ENCODE measurements at places on chromosomes 11 and 22.

DNA sequence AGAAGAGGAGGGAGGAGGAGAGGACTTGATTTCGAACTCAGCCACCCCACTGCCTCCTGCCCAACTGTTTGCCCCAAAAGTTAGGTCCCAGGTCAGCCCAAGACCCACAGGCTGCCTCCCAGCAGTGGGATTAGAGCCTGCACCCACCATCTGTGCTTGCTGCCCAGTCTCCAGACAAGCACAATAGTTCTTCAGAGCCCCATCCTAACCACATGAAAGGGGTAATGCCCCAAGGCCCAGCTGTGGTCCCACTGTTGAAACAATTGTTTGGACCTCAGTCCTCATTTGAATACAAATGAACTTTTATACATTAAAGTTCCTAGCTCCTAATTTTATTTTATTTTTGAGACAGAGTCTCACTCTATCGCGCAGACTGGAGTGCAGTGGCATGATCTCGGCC is 5.4 kb upstream of the VPS51 start:
- no peak for DNase-seq

DNA sequence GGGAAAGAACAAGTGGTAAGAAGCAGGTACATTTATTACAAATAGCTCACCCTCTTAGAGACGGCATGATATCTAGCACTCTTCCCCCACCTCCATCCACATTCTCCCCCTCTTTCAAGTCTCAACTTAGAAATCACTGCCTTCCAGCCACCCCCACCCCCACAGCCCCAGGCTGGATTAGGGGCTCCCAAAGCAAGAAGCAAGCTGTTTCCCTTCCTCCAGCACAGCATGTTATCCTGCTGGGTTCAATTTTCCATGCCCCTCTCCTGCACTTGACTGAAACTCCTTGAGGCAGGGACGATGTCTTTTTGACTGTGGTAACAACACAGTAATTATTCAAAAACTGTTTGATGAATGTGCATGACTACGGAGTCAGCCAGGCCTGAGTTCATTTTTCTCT is 350.7 kb downstream of the LARGE1 start:
- no peak for DNase-seq

- no peak for DNase-seq
These were observed 711.2 kb downstream of the KCNA4 start for GRCh38 chr11:29305456-29306232.

DNA sequence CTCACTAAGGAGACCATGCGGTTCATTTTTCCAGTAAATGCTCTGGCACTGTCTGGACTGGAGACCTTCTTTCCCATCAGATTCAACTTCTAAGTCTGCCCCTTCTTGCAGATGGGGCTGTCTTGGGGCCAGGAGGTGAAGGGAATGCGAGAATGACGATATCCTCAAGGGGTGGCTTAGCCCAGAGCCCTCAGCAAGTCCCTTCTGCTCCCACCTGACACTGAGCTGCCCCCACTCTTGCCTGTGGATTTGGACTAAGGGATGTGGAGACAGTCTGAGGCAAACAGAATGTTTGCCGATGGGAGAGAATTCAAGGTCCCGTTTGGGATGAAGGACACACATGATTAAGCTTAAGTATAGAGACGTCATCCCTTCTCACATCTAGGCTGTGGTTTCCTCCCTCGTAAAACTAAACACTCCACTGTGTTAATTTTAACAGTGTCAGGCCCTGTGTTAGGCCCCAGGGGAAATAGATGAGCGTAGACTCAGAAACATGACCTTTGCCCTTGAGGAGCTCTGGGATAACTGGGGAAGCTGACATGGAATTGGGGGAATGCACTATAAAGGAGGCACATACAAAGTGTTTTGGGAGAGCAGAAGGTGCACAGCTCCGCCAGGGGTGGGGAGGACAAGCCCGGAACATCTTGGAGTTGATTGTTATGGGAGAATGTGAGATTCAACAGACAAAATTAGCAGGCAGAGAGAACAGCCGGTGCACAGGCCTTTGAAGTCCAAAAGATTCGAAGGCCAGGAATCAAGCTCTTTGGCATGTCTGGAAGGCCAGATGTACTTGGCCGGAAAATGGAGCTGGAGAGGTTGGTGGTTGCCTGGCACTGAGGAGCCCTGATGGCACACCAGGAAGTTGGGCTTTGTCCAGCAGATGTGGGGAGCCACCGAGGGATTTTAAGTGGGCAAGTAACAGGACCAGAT is 71.6 kb downstream of the ST3GAL4 start:
- DNase-seq, result no peak

GRCh38 chr11:47285969-47286770 is 16.2 kb downstream of the MADD start:
- DNase-seq, result no peak

GRCh38 chr11:26569646-26570045 is 2.4 kb downstream of the MUC15 start:
- DNase-seq, result no peak

DNA sequence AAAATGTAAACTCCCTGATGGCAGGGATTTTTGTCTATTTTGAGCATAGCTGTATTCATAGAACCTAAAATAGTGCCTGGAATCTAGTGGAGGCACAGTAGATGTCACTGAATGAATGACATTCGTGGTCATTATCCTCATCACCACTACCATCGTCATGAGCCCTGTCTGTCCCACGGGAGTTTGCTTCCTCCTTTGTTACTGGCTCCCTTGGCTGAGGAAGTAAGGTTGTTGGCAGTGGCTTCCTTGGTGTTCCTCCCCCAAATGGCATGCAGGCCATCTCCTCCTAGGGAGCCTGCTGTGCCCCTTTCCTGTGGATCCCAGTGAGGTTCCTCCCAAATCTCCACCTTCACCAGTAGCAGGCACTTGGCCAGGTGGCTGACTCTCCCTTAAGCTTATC is 183.0 kb downstream of the CEP164 start:
- DNase-seq, result no peak

GRCh38 chr22:23534851-23535717 is 45.0 kb downstream of the IGLL1 start:
- no peak for DNase-seq

GRCh38 chr11:122677256-122677655 is 21.7 kb downstream of the UBASH3B start:
- DNase-seq, result no peak

DNA sequence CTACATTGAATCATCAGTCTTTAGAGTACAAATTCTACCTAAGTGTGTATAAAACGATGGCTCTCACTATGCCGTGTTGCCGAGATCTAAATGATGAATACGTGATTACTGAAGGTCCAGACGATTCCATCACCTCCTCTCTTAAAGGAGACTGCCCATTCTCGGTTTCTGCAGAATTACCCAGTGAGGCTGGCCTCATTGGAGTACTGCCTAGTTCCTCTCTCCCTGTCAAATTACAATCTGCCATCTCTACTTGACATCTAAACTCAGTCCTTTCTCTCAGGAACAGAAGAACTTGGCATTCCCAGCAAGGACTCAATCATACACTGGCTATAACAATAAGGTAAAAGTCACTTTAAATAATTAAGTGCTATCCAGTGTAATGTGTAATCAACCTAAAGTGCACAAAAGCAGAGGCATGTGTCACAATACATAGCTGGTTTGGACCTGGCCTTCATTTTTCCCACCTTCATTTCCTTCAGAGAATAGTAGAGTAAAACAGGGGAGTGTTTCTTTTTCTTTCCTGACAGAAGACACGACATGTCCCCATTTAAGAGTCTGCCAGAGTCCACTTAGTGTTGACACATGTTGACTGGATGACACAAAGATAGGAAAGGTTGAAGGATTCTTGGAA is 634.1 kb downstream of the LRRC4C start:
- no peak for DNase-seq

DNA sequence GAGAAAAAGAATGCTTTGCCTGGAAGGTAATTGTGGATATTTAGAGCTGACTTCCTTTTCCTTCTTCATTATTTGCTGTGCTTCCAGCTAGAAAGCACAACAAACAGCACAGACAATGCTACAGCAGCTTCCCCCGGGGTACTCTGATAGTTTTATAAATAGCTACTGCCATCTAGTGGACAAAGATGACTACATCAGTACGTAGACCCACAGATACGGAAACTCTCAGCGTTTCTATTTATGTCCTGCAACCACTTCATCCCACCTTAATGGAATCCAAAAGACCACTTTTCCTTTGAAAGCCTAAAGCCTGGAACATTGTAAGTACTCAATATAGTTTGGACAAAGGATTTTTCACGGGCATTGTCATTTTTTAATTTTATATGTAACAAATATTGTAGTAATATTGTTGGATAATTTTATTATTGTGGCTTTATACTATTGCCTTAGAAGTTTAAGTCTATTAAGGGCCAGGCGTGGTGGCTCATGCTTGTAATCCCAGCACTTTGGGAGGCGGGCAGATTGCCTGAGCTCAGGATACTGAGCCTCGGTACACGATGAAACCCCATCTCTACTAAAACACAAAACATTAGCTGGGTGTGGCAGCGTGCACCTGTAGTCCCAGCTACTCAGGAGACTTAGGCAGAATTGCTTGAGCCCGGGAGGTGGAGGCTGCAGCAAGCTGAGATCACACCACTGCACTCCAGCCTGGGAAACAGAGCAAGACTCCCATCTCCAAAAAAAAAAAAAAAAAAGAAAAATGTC is 7.5 kb downstream of the HSPA8 start:
- peak; percentile 86 for DNase-seq

DNA sequence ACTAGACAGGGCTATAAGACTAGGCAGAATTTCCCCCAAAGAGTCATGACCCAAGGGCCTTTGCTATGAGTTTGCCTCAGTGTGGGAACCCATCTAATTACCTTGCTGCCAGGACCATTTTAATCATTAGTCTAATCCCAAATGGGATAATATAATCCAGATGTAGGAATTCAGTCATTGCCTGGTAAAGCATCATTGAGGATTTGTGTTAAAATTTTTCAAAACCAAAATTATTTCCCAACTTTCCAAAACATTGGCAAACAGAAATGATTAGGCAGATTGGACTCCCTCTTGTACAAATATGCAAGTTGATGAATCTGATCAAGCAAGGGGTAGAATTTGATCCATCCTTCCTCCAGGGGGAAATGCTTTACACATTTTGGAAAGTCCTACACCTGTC is 16.2 kb upstream of the MMP13 start:
- DNase-seq, result no peak

- peak; percentile 73 for DNase-seq
These were observed 72.0 kb downstream of the SYN3 start for GRCh38 chr22:32985899-32986765.

DNA sequence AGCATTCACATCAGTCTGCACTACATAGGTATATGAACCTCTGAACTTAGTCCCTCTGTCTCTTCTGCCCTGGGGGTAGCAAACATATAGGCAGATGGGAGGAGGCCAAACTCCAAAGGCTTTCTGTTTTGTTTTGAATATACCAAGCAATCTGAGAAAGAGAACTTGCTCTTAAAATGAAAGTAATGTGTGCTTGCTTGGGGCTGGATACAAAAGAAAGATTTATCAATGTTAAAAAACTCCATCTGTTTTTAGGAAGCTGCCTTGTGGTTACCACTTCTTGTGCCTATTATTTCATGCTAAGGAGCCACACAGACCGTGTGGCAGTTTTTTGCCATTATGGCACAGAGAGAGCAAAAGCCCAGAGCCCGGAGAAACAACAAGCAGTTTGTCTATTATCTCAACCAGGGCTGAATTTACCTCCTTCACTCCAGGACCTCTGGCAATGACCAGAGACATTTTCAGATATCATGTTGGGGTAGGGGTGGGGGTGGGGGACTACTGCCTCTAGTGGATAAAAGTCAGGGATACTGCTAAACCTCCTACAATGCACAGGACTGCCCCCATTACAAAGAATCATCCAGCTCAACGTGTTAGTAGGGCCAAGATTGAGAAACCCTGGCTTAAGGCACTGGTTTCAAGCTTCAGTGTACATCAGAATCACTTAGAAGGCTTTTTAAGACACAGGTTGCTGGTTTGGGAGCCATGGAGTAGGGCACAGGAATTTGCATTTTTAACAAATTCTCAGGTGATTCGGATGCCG is 124.2 kb downstream of the APIP start:
- no peak for DNase-seq

GRCh38 chr22:27829620-27830019 is 28.1 kb upstream of the MN1 start:
- no peak for DNase-seq

- no peak for DNase-seq
These were observed 1.9 kb upstream of the SYT8 start for GRCh38 chr11:1832920-1833295.

DNA sequence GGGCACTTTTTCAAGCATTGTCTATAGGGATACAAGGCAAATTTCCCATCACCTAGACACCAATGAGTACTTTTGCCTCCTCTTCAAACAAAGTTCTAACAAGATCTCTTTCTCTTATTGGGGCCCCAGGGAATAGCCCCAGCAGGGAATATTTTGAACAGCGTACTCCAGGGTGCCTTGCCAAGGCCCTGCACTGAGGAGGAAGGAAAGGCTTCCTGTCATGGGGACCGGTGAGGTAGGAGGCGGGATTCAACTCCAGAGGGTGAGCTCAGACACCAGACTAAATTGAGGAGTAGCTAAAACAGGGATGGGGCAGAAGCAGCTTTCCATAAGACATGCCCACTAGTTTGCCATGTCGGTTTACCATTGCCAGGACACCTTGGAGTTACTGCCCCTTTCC is 28.0 kb upstream of the OR56B4 start:
- DNase-seq, result no peak

- no peak for DNase-seq
These were observed 2.4 kb upstream of the ATL3 start for GRCh38 chr11:63673579-63673978.

GRCh38 chr11:28461846-28462245 is 353.7 kb downstream of the METTL15 start:
- DNase-seq, result no peak

- DNase-seq, result no peak
These were observed 38.9 kb downstream of the TBC1D22A start for GRCh38 chr22:46801331-46801811.

DNA sequence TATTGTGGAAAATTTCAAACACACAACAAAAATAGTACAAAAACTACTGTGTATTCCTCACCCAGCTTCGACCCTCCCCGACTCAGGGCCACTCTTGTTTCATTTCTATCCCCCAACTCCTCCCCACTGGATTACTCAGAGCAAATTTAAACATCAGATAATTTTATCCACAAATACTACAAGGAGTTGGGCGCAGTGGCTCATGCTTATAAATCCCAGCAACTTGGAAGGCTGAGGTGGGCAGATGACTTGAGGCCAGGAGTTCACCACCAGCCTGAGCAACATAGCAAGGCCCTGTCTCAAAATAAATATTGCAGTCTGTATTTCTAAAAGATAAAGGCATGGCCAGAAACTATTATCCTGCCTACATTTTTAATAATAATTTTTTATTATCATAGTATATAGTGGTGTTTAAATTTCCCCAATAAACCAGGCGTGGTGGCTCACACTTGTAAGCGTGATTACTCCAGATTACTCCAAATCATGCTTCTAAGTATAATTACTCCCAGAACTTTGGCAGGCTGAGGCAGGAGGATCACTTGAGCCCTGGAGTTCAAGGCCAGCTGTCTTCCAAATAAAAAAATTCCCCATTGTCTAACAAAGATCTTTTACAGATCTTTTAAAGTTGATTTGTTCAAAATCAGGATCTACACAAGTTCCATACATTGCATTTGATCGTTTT is 39.8 kb downstream of the LRRC32 start:
- DNase-seq, result no peak

DNA sequence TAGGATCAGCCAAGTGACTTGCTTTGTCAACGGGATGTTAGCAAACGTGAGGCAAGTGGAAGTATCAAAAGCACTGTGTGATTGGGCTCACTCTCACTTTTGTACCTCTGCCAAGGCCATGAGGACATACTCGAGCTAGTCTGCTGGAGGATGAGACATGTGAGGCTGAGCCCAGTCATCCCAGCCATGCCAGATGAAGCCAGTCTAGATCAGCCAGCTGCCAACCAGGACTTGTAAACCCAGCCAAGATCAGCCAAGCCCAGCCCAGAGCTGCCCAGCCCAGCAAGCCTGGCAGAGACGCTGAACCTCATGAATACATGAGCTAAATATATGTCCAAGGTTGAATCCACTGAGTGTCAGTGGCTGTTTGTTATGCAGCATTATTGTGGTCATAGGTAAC is 369.7 kb downstream of the MN1 start:
- DNase-seq, result no peak

Measured in HT-29 (cell line).